Activated CD4-positive, CD25-positive, alpha-beta regulatory T cell (primary cell): ENCODE measurements at places on chromosomes 4 and X.

- no peak for DNase-seq
Observed at GRCh38 chr4:180350901-180351300, 1892.3 kb upstream of the TENM3 start.

DNA sequence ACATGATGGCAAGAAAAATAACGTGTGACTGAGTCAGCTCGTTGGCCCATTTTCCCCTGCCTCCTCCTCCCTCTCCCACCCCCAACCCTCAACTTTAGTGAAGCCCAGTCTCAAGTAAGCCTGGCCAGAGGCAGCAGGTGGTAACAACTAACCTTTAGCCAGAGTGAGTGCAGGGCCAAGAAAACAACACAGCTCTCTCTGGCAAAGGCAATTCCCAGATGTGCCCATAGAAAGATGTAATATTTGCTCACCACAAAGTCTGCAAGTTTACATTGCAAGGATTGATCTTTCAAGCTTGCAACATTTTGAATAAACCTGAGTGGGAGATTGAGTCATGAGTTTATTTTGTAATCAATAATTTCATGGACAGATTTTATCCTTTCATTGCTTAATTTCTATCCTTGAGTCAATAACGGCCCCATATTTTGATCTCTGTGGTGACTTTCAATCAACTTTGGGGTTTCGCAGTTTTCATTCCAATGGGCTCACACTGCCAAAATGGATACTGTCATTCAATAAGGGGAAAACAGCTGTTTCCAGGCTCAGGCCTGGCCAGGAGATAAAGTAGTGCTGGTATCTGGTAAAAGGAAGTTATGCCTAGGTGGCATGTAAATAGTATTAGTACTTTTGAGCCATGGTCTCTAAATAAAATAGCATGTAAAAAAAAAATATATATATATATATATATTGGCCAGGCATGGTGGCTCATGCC lies 130.7 kb upstream of the TMEM164 start:
- DNase-seq: no peak

GRCh38 chrX:38859602-38860001 lies 58.3 kb downstream of the MID1IP1 start:
- DNase-seq: no peak

DNA sequence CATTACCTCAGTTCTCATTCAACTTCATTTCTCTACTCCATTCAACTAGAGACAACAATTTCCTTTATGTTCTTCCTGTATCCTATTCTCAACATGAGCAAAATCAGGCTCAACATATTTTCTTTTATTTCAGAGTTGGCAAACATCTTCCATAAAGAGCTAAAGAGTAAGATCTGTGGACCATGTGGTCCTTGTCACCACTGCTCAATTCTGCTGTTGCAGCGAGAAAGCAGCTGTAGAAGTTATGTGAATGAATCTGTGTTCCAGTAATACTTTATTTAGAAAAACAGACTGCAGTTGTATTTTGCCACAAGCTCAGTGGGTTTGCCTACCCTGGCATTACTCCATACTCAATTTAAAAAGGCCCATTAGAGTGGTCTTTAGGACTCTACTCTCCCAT lies 2057.3 kb downstream of the ARAP2 start:
- DNase-seq: no peak

GRCh38 chr4:1239950-1240307 lies 9.0 kb downstream of the CTBP1 start:
- no peak for DNase-seq

DNA sequence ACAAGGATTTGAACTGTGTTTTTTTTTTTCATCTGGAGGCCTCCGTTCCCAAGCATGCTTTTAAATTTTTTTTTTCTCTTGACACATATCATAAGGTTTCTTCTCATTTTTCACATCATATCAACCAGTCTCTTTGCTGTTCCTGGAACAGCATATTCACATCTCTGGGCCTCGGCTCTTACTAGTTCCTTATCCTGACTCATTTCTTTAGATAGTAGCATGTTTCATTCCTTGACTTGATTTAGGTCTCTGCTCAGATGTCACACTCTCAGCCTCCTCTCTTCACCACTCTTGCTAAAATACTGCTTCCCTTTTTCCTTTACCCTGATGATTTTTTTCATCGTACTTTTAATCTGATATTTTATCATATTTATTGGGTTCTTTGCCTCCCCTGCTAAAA lies 976.4 kb upstream of the FTHL17 start:
- no peak for DNase-seq

- no peak for DNase-seq
Observed at GRCh38 chr4:36914106-36914505, 330.4 kb upstream of the NWD2 start.

DNA sequence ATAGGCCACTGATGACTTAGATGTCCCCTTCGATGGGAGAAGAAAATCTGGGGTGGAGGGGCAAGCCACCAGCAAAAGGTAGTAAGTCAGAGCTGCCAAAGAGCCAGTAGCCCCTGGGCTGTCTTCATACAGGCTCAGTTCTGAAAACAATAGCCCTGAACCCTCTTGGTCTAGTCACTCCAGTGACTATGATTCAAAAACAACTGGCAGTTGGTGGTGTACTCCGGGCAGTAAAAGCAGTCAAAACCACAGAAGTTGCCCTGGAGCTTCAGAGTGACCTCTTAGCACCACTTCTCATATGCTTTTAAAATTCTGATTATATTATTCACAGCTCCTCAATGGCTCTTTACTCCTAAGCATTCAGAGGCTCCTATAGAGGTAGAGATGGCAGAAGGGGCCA lies 164.3 kb upstream of the MAMLD1 start:
- no peak for DNase-seq

DNA sequence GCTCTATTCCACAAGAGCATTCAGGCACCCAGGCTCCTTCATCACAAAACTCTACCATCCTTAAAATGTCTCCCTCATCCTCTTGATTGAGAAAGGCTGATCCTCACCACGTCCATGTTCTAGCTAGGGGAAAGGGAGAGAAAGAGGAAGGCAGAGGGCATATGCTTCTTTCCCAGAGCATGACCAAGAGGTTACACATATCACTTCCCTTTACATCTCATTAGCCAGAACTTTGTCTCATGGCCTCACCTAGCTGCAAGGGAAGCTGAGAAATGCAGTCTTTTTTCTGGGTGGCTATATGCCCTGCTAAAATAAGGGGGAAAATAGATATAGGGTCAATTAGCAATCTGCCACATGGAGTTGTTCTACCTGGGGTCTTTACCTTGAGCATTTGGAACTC lies 42.7 kb downstream of the LONRF3 start:
- DNase-seq: no peak

GRCh38 chr4:113718252-113718651 lies 43.3 kb downstream of the CAMK2D start:
- no peak for DNase-seq

- DNase-seq: no peak
Observed at GRCh38 chr4:111717921-111718320, 427.3 kb upstream of the FAM241A start.
